ENCODE measurements at places on chromosomes 7 and 10.

DNA sequence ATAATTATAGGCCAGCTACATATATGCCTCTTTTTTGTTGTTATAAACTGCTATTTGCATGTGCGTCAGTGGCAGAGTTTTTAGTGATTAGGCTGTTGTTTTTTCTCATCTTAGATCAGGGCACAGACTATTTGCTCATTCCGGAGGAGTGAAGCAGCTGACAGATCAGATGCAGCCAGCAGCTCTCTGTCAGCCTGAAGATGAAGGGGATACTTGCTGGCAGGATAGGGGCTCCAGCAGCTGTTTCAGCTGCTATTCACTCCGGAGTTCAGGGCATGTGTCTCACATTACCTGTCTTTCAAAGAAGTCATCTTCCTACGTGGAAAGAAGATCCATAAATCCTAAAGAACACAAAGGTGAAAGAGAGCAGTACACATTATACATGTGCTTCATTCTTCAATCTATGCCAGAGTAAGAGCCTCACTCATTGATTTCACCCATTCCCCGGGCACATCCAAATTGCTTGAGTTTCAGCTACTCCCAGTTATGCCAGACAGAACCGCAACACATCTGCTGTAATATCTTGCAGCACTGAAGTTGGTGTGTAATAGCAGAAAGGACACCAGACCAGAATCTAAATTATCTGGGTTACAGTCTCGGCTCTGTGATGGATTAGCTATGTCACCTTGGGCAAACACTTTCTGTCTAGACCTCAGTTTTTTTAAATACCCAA is 182.8 kb upstream of the CHRM2 start:
- DNase-seq = no peak

DNA sequence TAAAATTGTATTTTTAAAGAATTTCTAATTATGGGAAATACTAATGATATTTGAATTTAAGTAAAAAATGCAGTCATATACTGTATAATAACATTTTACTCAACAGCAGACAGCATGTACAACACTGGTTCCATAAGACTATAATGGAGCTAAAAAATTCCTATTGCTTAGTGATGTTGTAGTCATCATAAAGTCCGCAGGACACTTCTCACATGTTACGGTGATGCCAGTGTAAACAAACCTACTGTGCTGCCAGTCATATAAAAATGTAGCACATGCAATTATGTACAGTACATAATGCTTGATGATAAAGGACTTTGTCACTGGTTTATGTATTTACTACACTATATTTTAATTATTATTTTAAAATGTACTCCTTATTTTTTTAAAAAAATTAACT is 629.3 kb downstream of the IPMK start:
- DNase-seq = no peak

- DNase-seq = no peak
These were observed 101.0 kb downstream of the LRMDA start for GRCh38 chr10:75532253-75532924.

DNA sequence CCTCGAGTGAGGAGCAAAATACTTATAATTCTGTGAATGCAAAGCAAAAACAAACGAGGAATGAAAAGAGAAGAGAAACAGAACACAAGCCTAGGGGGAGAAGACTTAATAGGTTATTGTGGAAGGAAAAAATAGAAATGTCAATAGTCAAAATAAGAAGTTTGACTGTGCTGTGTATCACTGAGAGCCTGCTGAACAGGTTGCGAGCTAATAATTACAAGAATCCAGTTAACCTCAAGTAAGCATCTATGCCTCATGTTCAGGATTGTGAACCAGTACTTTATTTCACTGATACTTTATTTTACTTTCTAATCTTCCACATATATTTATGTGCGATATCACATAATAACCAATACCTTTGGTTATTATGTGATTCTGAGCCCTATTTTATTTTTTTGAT is 316.7 kb downstream of the OTUD1 start:
- DNase-seq = no peak

DNA sequence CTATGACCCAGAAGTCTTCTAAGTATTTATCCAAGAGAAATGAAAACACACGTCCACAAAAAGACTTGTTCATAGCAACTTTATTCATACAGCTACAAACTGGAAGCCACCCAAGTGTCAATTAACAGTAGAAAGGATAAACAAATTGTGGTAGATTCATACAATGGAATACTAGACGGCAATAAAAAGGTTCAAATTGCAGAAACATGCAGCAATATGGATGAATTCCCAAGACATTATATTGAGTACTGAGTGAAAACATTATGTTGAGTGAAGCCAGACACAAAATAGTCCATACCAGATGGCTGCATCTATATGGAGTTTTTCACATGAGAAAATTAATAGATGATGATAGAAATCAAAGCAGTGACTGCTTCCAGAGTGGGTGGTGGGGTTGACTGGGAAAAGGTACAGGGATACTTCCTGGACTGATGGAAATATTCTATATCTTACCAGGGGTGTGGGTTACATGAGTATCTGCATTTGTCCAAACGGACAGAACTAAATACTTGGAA is 292.0 kb downstream of the FGFR2 start:
- no peak for DNase-seq

- no peak for DNase-seq
These were observed 49.4 kb downstream of the HTRA1 start for GRCh38 chr10:122510736-122511135.

DNA sequence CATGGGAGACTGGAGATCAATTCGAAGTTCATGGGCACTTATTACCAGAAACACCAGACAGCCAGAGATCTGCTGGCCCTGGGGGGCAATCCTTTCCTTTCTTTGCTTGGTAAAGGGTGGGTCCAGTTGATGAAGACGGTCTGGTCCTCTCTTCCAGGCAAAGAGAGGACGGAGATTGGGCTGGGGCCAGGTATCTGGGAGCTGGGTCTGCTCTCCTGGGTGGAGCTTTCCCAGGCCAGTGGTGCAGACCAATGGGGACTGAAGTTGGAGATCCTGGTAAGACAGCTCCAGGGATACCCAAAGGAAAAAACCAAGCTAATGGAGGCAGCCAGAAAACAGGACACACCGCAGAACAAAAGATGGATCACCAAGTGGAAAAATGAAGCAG is 18.3 kb downstream of the NOD1 start:
- DNase-seq = no peak

DNA sequence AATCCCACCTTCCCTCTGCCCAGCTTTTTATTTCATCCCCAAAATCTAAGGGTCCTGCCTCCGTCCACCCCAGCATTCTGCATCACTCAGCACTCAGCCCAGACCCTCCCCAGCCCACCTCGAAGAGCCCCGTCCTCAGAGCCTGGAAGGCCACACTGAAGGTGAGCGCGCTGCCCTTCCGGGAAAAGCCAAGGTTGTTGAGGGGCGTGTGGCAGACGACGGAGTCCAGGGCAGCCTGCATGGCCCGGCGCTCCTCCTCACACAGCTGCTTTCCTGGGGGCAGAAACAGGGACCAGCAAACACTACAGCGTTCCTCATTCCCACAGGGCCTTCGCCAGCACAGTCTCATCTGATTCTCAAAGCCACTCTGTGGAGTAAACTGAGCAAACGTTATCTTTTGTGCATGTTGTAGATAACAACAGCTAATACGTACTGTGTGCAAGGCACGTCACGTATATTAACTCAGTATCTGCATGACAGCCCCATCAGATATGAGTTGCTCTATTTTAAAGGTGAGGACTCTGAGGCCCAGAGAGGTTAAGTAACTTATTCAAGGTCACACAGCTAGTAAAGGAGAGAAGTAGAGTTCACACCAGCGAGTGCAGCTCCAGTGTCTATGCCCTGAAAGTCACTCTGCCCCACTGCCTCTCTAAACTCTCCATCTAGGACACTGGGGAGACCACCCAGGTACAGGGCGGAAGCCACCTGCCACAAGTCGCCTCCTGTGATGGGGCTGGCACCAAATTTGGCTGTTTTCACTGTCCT is 2.8 kb downstream of the TRAPPC14 start:
- DNase-seq = no peak
